ENCODE measurements at places on chromosomes 6 and 20.

DNA sequence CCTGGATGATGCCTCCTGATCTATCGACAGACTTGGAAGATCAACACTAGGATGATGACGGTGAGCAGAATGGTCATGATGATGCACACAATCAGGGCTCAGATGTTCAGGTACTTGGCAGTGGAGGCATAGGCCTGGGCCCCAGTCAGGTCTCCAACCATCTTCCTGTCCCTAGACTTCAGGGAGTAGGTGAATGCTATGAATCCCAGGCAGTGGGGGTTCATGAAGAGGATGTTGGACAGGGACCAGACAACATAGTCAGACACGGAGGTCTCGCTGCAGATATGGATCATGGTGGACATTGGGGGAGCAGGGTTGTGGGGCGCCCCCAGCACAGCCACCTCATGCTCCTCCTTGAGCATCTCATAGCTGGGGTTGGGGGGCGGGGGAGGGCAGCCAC lies 27.5 kb downstream of the HLA-F start:
- DNase-seq = no peak

- DNase-seq = no peak
Observed at GRCh38 chr6:34587325-34587724, 31.2 kb upstream of the SPDEF start.

DNA sequence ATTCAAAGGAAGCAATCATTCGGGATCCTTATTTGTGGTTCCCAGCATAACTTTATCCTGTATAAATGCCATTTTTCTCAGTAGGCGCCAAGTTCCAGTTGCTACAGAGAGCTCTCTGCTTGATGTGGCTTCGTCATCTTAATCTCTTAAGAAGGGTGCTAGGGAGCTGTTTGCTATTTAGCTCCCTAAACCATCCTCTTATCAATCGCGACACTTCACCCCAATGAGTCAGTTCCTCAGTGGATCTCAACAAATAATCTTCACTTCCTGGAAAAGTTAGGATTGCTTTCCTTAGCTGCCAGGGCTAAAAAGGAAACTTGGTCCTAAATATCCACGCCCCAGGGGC lies 1.3 kb upstream of the NKAIN2 start:
- DNase-seq = no peak

DNA sequence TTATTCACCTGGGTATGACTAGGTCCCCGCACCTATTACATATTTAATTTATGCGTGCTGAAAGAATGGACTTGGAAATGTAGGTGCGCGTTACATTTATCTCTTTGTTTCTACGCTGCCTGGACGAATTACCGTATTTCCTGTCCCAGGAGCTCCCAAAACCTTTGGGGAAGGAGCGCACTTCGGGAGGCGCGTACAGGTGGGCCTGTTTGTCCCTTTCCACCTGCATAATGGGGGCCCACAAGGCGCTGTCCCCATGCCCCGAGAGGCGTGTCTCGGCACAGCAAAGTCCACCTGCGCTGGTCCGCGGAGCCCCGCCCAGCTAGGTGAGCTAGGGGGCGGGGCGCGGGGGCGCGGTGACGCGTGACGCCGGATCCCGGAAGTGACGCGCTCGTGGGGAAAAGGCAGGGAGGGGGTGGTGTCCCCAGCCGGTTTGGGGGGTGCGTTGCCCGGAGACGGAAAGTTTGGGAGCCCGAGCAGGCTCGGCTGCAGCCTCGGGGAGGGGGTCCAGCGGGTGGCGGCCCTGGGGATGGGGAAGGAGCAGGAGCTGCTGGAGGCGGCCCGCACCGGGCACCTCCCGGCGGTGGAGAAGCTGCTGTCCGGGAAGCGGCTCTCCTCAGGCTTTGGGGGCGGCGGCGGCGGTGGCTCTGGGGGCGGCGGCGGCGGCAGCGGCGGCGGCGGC lies at the start of gene ANKS1A:
Gene ANKS1A (plus strand): TSS at position 382 of the 682 bp plus-strand sequence. CDS start 148 bp downstream, at position 530.
- DNase-seq = peak; percentile 84

DNA sequence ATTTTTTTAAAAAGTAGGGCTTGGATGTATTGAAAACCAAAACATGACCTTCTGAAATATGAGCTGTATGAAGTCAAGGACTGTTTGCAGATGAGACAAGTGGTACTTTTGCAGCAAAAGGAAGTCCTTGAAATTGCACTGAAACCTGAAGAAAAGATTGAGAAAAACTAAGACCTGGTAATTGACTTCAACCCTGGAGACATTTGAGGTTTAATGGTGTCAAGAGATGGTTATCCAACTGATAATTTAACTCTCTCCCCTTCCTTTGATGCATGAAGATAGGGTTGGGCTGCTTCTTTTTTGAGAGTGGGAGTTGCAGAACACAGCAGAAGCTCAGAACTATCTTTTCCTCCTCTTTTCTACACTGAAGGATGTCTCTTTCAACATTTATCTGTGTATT lies 180.9 kb upstream of the DTNBP1 start:
- no peak for DNase-seq

GRCh38 chr6:44477293-44477894 lies 89.9 kb downstream of the CDC5L start:
- DNase-seq = no peak

- DNase-seq = no peak
Observed at GRCh38 chr6:12572896-12573827, 143.4 kb upstream of the PHACTR1 start.

GRCh38 chr6:163813979-163814493 lies 399.5 kb downstream of the QKI start:
- DNase-seq = no peak

DNA sequence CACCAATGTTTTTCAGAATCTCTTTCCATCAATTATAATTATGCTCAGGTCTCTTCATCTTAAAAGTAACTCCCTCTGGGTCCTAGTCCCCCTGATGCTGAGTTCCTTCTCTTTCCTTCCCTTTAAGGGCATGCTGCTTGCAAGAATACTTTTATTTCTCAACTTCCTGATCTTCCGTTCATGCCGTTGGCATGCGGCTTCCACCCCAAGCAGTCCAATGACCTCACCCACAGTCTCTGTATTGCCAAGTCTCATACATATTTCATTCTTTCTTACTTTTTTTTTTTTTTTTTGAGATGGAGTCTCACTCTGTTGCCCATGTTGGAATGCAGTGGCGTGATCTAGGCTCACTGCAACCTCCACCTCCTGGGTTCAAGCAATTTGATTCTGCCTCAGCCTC lies 83.5 kb downstream of the NDUFAF5 start:
- no peak for DNase-seq

- no peak for DNase-seq
Observed at GRCh38 chr6:21404577-21404976, 189.0 kb upstream of the SOX4 start.

DNA sequence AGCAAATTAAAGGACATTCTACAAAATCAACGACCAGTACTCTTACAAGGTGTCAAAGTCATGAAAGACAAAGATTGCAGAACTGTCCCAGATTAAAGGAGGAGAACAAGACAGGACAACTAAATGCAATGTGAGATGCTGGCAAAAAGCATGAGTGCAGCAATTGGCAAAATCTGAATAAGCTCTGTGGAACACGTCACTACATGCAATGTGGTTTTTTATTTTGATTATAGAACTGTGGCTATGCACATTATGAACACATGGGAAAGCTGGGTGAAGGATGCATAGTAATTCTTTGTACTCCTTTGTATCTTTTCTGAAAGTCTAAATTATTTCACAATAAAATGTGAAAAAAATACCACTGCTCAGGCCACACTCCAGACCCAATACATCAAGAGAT lies 509.4 kb downstream of the KIF16B start:
- no peak for DNase-seq

GRCh38 chr20:34562641-34563040 lies 4.1 kb downstream of the MAP1LC3A start:
- no peak for DNase-seq

DNA sequence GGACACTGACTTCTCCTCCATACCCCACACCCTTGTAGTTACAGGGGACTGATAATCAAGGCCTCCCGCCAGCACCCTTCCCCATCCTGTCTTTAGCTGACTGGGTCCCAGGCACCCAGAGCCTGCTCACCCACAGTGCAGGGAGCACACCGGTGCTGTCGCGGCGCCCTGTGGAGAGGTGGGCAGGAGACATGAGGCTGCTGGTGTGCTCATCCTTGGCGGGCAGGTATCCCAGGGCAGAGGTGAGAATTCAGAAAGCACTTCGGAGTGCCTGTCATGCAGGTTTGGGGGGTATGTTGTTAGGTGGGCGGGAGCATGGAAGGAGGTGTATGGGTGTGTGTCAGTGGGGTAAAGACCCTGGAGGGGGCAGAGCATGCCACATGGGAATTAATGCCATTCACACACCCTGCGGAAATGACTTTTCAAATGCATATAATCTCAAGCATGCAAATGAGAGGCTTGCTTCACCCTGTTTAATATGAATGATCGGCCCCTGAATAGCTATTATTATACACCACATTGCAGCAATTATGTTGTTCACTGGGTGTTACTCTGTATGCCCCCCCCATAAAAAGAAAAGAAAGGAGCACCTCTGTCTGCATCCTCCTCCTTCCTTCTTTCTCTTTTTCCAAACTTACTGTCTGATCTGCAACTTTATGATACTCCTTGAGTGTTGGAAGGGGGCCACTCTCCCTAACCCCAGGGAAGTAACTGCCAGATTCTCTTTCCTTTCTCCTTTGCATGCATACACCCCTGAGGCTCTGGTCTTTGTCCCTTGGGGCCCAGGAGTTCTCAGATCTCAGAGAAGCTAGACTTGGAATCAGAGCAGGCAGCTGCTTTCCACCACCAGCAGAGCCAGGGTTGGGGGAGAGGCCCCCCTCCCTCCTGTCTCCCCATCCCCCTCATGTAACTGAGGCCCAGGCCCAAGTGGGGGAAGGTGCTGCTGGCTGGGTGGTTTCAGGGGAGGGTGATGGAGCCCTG lies 16.0 kb downstream of the FOXP4 start:
- DNase-seq = no peak

- no peak for DNase-seq
Observed at GRCh38 chr6:70337743-70338105, 34.8 kb upstream of the COL9A1 start.

GRCh38 chr6:101085327-101085726 lies 204.2 kb upstream of the ASCC3 start:
- DNase-seq = no peak

GRCh38 chr6:2129182-2129621 lies 116.2 kb downstream of the GMDS start:
- no peak for DNase-seq

DNA sequence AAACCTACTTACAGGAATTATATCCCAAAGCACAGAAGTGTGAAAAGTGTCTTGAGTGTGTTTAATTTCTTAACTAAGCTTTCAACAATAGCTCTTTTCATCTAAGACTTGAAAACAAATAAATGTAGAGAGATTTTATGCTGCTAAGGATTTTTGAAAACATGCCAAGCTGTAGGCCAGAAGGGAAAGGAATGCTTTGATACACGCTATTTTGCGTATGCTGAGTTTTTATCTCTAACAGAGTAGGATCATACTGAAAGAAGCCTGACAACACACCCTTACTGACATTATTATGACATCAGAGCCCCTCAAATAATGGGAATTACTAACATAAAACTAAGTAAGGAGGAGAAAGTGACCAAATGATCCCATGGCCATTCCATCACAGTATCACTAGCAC lies 265.5 kb downstream of the KHDC1L start:
- no peak for DNase-seq

GRCh38 chr6:129555206-129555832 lies 154.7 kb downstream of the ARHGAP18 start:
- no peak for DNase-seq

GRCh38 chr6:108363113-108363512 lies 68.3 kb downstream of the AFG1L start:
- DNase-seq = no peak

GRCh38 chr6:107776415-107776814 lies 47.7 kb downstream of the SCML4 start:
- DNase-seq = no peak

DNA sequence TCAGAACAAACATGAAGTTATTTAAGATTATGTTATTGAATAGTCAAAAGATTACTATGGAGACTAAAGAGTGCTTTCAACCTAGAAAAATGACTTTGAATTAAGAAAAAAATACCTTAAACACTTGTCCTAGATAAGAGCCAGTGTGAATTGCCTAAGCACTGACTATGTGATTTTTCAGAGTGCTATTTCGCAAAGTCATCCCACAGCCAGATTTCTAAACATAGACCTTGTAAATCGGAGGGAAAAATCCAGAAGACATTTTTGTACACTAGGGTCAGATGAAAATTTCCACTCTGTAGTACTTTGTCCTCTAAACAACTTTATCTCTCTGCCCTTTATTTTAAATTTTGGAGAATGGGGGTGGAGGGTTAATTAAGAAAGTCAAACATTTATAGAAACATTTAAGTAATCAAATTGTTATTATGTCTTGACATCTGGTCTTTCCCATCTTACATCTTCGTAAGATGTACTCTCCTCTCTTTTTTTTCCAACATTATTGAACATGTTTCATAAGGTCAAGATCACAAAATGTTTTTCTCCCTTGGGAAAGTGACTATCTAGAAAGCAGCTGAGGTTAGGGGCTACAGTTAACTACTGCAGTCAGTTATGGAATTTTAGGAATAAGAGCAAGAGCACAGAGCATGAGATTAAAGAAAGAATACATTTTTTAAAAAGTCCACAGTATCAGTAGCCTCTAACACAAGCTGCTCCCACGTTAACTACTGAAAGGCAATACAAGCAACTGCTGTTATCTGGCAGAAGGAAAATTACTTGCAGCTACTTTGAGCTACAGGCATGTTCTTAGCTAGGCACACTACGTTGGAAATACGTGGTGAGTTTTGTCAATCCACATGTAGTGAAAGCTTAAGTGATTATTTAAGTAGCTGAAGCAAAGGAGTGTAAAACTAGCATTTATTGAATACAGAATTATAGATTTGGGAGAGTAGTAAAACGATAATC lies 648.5 kb downstream of the HTR1B start:
- no peak for DNase-seq

DNA sequence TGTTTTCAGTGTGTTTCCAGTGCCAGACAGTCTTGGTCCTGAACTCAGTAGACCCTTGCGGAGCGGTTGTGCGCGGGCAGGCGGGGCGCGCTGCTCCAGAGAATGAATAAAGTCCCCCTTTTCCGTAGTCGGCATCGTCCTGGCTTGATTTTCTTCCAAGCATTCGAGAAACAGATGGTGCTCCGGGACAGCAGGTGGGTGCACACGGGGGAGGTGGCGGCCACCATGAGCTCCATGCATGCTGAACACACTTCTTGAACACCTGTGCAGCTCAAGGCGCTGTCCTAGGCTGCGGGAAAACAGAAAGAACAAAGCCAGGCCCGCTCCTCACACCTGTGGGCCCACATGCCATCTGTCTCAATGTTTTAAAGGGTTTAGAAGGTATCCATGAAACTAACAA lies 125.2 kb downstream of the TAF4 start:
- no peak for DNase-seq

GRCh38 chr6:10398446-10399218 lies 16.2 kb downstream of the TFAP2A start:
- DNase-seq = no peak

GRCh38 chr6:78629154-78629721 lies 238.1 kb upstream of the IRAK1BP1 start:
- DNase-seq = no peak
